Mesothelial cell of epicardium (in vitro differentiated cells): ENCODE measurements at places on chromosomes 1 and 21. TPM values are rescaled to one million over a fixed set of nuclear protein-coding genes. Genes with fewer than 3 reads are reported as not detected.

DNA sequence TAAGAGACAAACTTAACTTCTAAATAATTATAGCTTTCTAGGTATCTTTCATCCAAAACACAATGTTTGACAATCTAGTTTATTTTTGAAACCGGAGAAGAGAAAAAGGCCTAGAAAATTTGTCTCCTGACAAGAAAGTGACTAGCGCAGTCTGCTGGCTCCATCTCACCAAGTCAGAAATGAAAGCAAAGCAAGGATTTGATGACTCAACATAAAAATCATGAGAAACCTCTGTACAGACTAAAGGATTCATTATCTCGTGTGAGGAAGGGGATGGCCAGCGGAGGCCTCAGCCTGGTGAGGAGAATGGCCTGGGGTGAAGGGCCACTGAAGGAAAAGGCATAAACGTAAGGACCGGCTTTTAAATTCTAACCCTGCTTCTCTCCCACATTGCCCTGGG is 20.0 kb upstream of the TSNAX start:
- no peaks in the 10 kb centered on the region for H3K27me3 ChIP-seq
- H3K27ac ChIP-seq: peak overlapping the region; percentile 83
- no peak overlapping the region for H3K4me3 ChIP-seq
- no peaks in the 10 kb centered on the region for H3K36me3 ChIP-seq
- peaks cover 29% of the 10 kb centered on the region for H3K4me1 ChIP-seq

DNA sequence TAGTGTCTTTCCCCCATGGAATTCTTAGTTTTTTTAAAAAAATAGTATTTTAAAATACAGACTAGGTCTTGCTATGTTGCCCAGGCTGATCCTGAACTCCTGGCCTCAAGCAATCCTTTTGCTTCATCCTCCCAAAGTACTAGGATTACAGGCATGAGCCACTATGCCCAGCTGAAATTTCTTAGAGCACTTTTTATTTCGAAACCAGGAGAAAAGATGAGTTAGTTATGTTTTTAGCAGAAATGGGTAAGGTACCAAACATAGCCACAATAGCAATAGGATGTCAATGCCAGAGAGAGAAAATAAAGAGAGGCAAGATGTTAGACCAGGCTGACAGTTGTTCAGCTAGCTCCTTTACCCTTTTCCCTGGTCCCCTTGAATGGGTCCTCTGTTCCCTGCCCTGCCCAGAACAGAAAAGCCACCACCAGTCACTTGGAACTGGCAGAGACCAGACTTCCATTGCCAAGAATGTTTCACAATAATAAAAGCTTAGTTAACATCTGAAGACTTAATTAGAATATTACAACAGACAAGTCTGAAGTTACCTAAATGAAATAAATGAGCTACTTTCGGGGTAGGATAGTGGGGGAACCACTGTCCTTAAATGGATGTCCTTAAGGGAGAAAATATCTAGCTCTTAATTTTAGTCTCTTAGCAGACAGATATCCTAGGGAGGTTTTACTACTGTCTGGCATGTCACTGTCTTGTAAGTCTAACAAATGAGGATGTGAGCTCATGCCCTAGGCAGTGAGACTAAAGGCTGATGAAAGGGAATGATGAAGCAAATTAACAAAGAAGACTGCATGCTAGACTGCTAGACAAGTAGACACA is 54.3 kb downstream of the ABL2 start:
- peaks cover 6% of the 10 kb centered on the region for H3K4me1 ChIP-seq
- H3K27me3 ChIP-seq: no peaks in the 10 kb centered on the region
- H3K36me3 ChIP-seq: no peaks in the 10 kb centered on the region
- peak overlapping the region; percentile 72 for H3K27ac ChIP-seq
- no peak for DNase-seq

C1orf115 gene
- 1.4 to 1.8 TPM (median 1.7 TPM) in 3 replicates for total RNA-seq

DNA sequence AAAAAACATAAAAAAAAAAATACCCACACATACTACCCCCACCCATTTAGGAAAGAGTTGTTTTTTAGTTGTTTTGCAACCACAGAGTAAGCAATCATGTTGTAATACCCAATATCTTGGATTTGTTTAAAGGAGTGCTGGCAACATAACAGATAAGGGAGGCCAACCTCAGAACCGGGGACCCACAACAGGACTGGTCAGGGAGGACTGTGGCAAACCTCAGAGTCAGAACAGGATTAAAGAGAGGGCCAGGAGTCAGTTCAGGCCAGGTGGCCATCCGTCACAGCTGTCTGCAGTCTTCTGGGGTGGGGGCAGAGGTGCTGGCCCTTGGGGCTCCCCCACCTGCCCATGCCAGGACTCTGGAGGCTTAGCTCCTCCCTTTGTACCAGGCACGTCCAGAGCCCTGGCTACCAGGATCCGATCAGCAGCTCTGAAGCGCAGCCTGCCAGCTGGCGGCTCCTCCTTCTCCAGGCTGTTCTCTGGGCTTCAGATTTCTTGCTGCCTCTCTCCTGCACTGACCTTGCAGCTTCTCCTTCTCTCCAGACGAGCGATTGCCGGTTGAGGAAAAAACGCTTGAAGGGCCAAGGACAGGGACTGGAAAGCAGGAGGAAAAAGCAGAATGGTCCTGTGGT is 7.9 kb downstream of the H6PD start:
- DNase-seq: no peak
- no peak overlapping the region for H3K4me3 ChIP-seq
- no peaks in the 10 kb centered on the region for H3K27me3 ChIP-seq
- peak overlapping the region; percentile 31 for H3K27ac ChIP-seq
- peaks cover 20% of the 10 kb centered on the region for H3K36me3 ChIP-seq
- peaks cover 26% of the 10 kb centered on the region for H3K4me1 ChIP-seq

GRCh38 chr1:165678509-165678908 is 19.9 kb downstream of the ALDH9A1 start:
- peaks cover 57% of the 10 kb centered on the region for H3K36me3 ChIP-seq
- H3K27me3 ChIP-seq: no peaks in the 10 kb centered on the region
- DNase-seq: no peak
- H3K4me1 ChIP-seq: no peaks in the 10 kb centered on the region
- no peak overlapping the region for H3K27ac ChIP-seq

RBM11 gene
- total RNA-seq: 5.4 to 8.1 TPM (median 6.6 TPM) in 3 replicates

GRCh38 chr1:217369996-217370551 is 260.8 kb downstream of the GPATCH2 start:
- no peaks in the 10 kb centered on the region for H3K36me3 ChIP-seq
- no peak for DNase-seq
- H3K4me3 ChIP-seq: no peak overlapping the region
- no peaks in the 10 kb centered on the region for H3K27me3 ChIP-seq
- peaks cover 4% of the 10 kb centered on the region for H3K4me1 ChIP-seq
- H3K27ac ChIP-seq: no peak overlapping the region

DNA sequence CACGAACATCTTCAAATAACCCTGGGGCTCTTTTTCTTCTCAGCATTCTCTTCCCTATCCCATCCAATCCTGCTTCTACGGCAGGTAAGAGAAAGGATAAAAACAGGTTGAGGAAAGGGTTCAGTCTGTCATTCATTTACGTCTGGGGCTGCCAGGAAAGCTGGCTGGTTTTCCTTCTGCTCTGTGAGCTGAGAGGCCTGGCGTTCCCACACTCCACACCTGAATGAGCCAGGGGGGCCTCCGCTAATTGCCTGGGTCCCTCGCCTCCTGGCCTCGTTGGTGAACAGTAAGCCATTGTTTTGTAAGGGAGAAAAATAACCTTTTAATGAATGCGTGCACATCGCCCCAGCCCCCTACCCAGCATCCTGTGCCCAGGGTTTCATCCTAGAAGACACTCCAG is 70.8 kb upstream of the SIM2 start:
- no peak overlapping the region for H3K27ac ChIP-seq
- H3K36me3 ChIP-seq: no peaks in the 10 kb centered on the region
- DNase-seq: no peak
- no peak overlapping the region for H3K4me3 ChIP-seq
- H3K4me1 ChIP-seq: no peaks in the 10 kb centered on the region

DNA sequence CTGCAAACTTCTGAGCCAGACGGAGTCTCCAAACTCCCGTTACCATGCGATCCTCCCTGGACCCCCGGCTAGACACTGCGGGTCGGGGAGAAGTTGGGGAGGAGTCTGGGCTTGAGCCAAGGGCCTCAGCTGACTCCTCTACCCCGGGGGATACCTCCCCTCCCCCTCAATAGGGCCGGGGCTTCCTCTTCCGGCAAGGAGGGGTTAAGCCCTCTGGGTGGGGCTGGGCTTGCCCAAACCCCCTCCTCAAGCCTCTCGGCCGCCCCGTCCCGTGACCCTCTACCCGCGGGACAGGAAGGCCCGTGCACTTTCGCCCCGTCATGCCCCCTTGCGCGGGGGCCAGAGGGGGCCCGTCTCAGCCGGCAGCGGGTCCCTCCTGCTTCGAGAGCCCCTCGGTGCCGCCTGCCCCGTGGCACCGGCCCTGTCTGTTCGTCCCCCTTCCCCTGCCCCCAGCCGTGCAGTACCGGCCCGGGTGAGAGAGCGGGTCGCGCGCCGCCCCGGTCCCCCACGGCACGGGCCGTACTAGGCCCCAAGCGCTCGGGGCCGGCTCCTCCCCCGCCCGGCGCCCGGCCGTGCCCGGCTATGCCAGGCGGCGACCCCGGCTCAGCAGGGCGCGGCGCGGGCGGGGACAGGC is 652 bp downstream of the ARL8A start:
- no peaks in the 10 kb centered on the region for H3K27me3 ChIP-seq
- peak overlapping the region; percentile 86 for H3K4me3 ChIP-seq

LINGO4 gene
- total RNA-seq: not detected in 3 replicates

KRTAP19-3 gene
- total RNA-seq: not detected in 3 replicates

HCRTR1 gene
- 0.71 to 1.1 TPM (median 0.98 TPM) in 3 replicates for total RNA-seq

GRCh38 chr21:25080661-25081060 is 526.6 kb downstream of the MRPL39 start:
- no peak overlapping the region for H3K27ac ChIP-seq
- H3K4me1 ChIP-seq: no peaks in the 10 kb centered on the region
- H3K27me3 ChIP-seq: no peaks in the 10 kb centered on the region
- no peak for DNase-seq
- no peaks in the 10 kb centered on the region for H3K36me3 ChIP-seq

SPRR2D gene
- total RNA-seq: not detected in 3 replicates

PADI2 gene
- 0.49 to 0.62 TPM (median 0.52 TPM) in 3 replicates for total RNA-seq

DNA sequence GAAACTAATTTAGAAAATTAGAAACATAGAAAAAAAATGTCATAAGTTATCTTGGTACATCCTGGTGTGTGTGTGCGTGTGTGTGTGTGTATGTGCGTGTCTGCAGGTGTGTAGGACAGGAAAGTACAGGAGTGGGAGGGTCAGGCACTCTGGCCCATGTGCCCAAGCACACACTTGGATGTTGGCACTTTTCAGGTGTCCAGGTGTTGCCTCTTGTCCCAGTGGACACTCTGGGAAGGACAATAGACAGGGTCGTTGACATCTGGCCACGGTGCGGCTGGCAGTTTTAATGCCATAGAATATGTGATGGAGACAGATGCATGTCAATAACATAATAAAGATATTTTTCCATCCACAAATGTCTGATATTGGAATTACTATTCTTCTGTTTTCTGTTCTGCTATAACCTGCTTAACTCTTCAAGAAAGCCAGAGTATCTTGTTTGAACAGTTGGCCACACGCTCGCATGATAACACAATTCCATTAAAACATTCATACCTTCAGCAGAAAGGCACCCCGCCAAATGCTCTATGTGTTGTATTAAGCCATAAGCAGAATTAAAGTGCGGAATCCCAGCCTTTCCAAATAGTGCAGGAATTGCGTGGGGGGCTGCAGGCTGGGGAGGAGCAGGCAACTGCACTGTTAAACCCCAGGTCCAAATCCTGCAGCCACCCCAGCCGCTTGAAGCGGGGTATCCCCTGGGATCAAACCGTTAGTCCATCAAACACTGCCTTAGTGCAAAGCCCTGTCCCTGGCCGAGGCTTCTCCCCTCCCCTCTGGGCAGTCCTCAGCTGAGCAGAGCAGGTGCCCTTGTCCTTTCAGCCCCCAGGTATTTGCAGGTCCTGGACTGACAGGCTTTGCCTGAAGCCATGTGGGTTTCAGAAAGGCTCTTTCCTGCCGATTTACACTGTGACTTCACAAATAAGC is 390.0 kb downstream of the CAMTA1 start:
- H3K4me1 ChIP-seq: no peaks in the 10 kb centered on the region
- H3K27me3 ChIP-seq: peaks cover 45% of the 10 kb centered on the region
- no peak for DNase-seq
- no peak overlapping the region for H3K27ac ChIP-seq
- H3K36me3 ChIP-seq: no peaks in the 10 kb centered on the region
- no peak overlapping the region for H3K4me3 ChIP-seq

DNA sequence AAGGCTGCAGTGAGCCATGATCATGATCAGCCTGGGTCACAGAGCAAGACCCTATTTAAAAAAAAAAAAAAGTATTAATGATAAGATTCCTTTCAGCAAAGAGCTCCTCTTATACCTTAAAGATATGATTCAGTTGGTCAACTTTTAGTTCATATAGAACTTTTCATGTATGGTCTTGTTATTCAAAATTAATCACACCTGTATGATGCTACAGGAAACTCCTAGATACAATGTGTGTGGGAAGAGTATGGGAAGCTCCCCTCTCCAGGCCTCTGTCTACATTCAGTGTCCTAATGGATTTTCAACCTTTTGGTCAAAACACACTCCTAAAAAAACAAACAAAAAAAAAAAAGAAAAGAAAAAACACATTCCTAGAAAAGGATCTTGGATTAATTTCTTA is 17.1 kb downstream of the MR1 start:
- H3K4me3 ChIP-seq: no peak overlapping the region
- no peaks in the 10 kb centered on the region for H3K4me1 ChIP-seq
- no peaks in the 10 kb centered on the region for H3K36me3 ChIP-seq
- no peak overlapping the region for H3K27ac ChIP-seq

- H3K4me1 ChIP-seq: peaks cover 25% of the 10 kb centered on the region
- DNase-seq: no peak
- peaks cover 17% of the 10 kb centered on the region for H3K36me3 ChIP-seq
Observed at GRCh38 chr1:84506729-84507453, 510 bp upstream of the GNG5 start.

GRCh38 chr1:229127301-229127700 is 143.6 kb upstream of the RAB4A start:
- peaks cover 5% of the 10 kb centered on the region for H3K4me1 ChIP-seq
- H3K27ac ChIP-seq: no peak overlapping the region
- H3K36me3 ChIP-seq: no peaks in the 10 kb centered on the region
- H3K4me3 ChIP-seq: no peak overlapping the region

- H3K4me3 ChIP-seq: no peak overlapping the region
- no peaks in the 10 kb centered on the region for H3K36me3 ChIP-seq
- DNase-seq: no peak
- peaks cover 13% of the 10 kb centered on the region for H3K4me1 ChIP-seq
- H3K27ac ChIP-seq: no peak overlapping the region
Observed at GRCh38 chr1:245802941-245803665, 648.3 kb downstream of the KIF26B start.

- no peaks in the 10 kb centered on the region for H3K27me3 ChIP-seq
Observed at GRCh38 chr1:235054936-235055335, 73.7 kb downstream of the TOMM20 start.

HENMT1 gene
- 6.7 to 8.5 TPM (median 6.7 TPM) in 3 replicates for total RNA-seq

- H3K27me3 ChIP-seq: no peaks in the 10 kb centered on the region
- peaks cover 24% of the 10 kb centered on the region for H3K4me1 ChIP-seq
- no peak overlapping the region for H3K4me3 ChIP-seq
- H3K36me3 ChIP-seq: no peaks in the 10 kb centered on the region
- DNase-seq: no peak
Observed at GRCh38 chr1:101363891-101364318, 127.1 kb downstream of the S1PR1 start.
